ENCODE measurements at places on chromosomes 11 and 22.

GRCh38 chr11:3126901-3127691, 38.0 kb downstream of the OSBPL5 start:
- DNase-seq = no peak
- no peaks in the 10 kb centered on the region for H3K36me3 ChIP-seq
- H3K27ac ChIP-seq = no peak overlapping the region
- H3K4me3 ChIP-seq = no peak overlapping the region
- H3K4me1 ChIP-seq = no peaks in the 10 kb centered on the region

DNA sequence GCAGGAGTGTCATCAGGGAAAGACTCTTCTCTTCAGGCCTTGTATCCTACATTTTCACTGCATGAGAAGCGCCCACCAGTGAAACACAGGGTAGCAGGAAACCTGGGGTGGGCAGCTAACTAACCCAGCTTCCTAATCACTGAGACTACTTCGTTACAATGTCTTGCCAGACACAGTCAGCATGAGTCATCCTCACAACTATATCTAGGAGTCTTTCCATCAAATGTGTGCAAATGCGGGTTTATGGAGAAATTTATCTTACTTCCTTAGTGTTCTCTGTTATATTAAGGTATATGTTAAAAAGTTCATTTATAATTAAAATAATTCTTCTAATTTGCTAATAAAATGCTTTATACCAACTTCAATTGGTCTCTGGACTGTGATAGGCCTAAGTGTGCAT, 79.9 kb upstream of the RAB1B start:
- no peaks in the 10 kb centered on the region for H3K27me3 ChIP-seq
- H3K4me1 ChIP-seq = peaks cover 13% of the 10 kb centered on the region
- H3K36me3 ChIP-seq = peaks cover 11% of the 10 kb centered on the region
- no peak for DNase-seq
- H3K4me3 ChIP-seq = no peak overlapping the region

- H3K4me1 ChIP-seq = peaks cover 2% of the 10 kb centered on the region
- no peaks in the 10 kb centered on the region for H3K36me3 ChIP-seq
- no peaks in the 10 kb centered on the region for H3K27me3 ChIP-seq
- no peak overlapping the region for H3K4me3 ChIP-seq
Measured at GRCh38 chr11:31714840-31715239, 96.3 kb downstream of the PAX6 start.

DNA sequence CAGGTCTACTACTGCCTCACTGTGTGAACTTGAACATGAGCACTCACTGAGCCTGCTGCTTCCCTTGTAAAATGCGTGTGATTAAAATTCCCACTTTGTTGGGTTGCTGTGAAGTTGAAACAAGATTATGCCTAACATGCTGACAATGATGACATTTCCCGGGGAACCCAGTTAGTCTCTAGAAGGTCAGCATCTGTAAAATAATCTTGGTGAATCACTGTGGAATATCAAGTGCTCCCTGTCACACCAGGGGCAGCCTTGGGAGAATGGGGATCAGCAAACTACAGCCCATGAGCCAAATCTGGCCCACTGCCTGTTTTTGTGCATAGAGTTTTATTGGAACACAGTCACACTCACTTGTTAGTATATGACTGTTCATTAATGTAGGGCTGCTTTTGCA, 335.2 kb downstream of the MIAT start:
- no peak overlapping the region for H3K27ac ChIP-seq
- H3K4me1 ChIP-seq = no peaks in the 10 kb centered on the region
- H3K4me3 ChIP-seq = no peak overlapping the region
- DNase-seq = no peak
- H3K27me3 ChIP-seq = no peaks in the 10 kb centered on the region

DNA sequence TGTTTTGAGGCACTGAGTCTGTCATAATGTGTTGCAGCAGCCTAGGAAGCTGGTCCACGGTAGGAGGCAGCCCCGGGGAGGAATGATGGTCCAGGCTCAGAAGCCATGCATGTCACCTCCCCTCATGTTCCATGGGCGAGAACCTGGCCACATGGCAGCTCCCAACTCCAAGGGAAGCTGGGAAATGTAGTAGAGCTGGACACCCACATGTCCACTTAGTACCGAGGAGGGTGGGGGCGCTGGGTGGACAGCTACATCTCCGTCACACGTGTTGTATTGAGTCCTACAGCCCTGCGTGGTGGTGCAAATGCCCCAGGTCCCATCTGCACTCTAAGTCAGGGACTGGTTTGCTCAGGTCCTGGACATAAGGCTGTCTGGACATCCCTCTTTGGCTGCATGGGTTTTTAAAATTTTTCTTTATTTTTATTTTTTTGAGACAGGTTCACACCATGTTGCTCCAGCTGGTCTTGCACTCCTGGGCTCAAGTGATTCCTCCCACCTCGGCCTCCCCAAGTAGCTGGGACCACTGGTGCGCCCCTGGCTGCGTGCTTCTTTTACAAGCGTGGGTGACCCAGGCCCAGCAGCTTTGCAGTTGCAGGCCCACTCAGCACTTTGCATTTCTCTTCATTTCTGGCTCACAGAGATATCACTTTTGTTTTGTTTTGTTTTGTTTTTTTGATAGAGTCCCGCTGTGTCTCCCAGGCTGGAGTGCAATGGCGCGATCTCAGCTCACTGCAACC, 3.9 kb upstream of the CTTN start:
- H3K36me3 ChIP-seq = no peaks in the 10 kb centered on the region
- no peak overlapping the region for H3K4me3 ChIP-seq
- H3K4me1 ChIP-seq = peaks cover 10% of the 10 kb centered on the region
- H3K27me3 ChIP-seq = peaks cover 43% of the 10 kb centered on the region
- no peak for DNase-seq

GRCh38 chr11:131894615-131895544, 524.5 kb downstream of the NTM start:
- no peak for DNase-seq
- H3K27ac ChIP-seq = no peak overlapping the region
- H3K4me3 ChIP-seq = no peak overlapping the region
- H3K4me1 ChIP-seq = no peaks in the 10 kb centered on the region
- H3K36me3 ChIP-seq = no peaks in the 10 kb centered on the region
- no peaks in the 10 kb centered on the region for H3K27me3 ChIP-seq

DNA sequence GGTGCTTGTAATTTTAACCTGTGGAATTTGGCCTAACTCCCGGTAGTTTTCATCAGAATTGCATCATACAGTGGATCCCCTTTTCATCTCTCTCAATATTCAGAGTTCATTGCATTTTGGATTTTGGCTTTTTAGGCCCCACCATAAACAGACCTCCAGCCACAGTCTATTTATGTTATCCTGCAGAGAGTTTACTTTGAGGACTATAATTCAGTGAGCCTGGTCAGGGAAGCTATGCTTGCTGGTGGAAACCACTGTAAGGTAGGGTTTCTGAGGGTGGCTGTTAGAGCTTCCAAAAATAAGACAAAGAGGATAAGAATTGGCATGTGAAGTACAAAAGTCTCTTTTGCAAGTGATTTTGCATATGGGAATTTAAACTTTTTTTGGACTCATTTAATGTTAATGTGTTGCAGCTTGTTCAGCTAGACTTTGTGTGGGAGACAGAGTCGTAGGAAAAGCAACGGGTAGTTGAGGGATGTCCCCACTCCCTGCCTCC, 34.8 kb upstream of the DDI1 start:
- H3K27ac ChIP-seq = no peak overlapping the region
- H3K4me1 ChIP-seq = no peaks in the 10 kb centered on the region
- no peak for DNase-seq
- H3K27me3 ChIP-seq = no peaks in the 10 kb centered on the region
- no peaks in the 10 kb centered on the region for H3K36me3 ChIP-seq
- no peak overlapping the region for H3K4me3 ChIP-seq

GRCh38 chr22:42436404-42436803, 4.2 kb upstream of the NFAM1 start:
- peaks cover 16% of the 10 kb centered on the region for H3K27me3 ChIP-seq
- no peak overlapping the region for H3K4me3 ChIP-seq
- H3K4me1 ChIP-seq = peaks cover 28% of the 10 kb centered on the region
- no peaks in the 10 kb centered on the region for H3K36me3 ChIP-seq
- H3K27ac ChIP-seq = no peak overlapping the region

DNA sequence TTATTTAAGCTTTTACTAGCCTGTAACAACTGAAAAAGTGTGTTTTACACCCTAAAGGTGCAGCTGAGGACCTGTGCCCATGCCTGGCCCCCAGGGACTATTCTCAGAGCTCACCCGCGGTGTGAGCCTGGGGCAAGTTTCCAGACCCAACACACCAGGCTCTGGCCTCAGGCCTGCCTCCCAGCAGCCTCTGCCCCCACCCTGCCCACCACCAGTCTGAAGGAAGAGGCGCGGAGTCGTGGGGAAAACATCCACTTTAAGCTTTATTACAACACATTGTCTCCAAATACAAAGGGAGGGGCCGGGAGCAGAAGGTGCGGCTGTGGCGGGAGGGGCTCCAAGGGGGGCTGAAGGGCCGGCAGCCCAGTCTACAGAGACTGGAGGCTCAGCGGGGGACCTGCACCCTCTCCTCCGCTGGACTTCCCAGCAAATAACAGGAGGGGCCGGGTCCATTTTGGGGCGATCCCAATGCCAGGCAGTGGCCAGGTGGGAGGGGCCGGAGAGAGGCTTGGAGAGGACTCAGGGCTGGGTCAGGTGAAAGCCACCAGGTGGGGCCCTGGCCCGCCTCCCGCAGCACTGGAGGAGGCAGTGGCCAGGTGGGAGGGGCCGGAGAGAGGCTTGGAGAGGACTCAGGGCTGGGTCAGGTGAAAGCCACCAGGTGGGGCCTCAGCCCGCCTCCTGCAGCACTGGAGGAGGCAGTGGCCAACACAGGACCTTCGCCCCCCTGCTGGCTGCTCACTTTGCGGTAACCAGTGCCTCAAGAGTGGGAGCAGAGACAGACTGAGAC, 18.1 kb downstream of the DUSP8 start:
- no peak overlapping the region for H3K27ac ChIP-seq
- H3K27me3 ChIP-seq = peaks cover 11% of the 10 kb centered on the region
- H3K4me1 ChIP-seq = no peaks in the 10 kb centered on the region
- DNase-seq = no peak
